ENCODE measurements at places on chromosomes 4 and X.

DNA sequence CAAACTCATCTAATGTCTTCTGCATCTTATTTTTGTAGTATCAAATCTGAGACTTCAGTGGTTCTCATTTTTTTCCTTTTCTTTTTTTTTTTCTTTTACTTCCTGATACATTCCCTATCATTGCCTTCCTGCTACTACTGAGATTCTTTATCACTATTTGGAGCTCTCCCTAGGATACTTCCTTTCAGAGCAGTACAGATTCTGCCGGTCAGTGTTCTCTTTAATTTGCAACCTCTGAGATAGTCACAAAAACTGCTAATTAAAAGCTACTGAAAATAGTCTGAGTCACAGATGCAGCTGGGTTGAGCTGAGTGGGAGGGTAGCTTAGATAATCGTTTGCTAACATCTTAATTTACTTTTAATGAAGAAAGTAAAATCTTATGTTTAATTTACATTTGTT is 1279.7 kb downstream of the ARAP2 start:
- DNase-seq, result no peak

GRCh38 chrX:7252013-7252610 is 104.2 kb upstream of the PUDP start:
- DNase-seq, result no peak

DNA sequence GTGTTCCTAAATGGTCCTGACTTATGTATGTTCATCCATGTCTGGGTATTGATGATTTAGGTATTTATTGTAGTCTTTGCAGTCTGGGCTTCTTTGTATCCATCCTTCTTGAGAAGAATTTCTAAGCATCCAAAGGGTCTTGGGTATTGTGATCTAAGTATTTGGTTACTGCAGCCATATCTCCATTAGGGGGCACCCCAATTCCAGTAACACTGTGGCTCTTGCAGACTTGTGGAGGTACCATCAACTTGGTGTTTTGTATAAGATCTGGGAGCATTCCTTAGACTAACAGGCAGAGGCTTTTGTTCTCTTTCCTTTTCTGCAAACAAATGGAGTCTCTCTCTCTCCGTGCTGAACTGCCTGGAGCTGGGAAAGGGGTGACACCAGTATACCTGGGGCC is 113.7 kb upstream of the NEXMIF start:
- peak; percentile 37 for DNase-seq

DNA sequence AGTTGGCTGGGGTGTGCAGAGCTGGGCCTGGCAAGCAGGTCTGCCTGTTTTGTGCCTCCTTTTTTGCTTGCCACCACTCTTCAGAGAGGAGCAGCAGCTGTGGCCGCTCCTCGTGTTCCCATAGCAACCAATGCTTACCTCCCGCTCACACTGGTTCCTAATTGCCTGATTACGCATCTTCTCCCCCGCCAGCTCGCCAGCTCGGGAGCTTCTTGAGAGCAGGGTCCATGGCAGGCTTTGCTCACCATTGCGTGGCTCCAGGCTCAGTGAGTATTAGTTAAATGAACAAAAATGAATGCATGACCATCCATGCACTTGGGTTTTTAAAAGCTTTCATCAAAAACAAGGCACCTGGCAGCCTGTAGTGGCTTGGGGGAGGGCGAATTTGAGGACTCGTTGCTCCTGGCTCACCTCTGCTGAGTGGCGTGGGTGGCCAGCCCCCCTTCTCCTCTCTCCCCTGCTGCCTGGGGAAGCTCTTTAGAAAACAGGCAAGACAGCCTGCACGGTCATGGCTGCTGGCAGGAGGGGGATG is 14.2 kb upstream of the PJA1 start:
- no peak for DNase-seq

- no peak for DNase-seq
Measured at GRCh38 chr4:110636680-110637407, 14.0 kb upstream of the PITX2 start.

- DNase-seq, result no peak
Measured at GRCh38 chr4:142164767-142165500, 528.6 kb downstream of the IL15 start.

GRCh38 chr4:137283737-137284136 is 248.6 kb downstream of the PCDH18 start:
- DNase-seq, result no peak

GRCh38 chr4:4613641-4614286 is 71.9 kb upstream of the STX18 start:
- no peak for DNase-seq

DNA sequence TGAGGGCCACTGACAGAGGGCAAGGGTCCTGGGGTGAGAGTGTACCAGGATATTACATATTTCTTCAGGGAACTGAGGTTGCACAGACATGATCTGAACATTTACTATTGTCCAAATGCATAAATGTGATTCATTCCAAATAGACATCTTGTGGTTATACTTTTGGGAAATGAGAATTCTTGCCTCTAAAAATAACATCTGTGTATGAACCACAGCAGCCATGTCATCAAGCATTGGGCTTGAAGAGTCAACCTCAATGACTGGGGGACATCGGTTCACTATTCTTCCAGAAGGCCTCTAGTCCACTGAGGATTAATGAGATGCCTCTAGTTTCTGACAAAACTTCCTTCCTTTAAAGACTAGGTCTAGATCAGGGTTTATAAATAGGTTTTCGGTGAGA is 193.1 kb upstream of the GPC4 start:
- DNase-seq, result no peak

DNA sequence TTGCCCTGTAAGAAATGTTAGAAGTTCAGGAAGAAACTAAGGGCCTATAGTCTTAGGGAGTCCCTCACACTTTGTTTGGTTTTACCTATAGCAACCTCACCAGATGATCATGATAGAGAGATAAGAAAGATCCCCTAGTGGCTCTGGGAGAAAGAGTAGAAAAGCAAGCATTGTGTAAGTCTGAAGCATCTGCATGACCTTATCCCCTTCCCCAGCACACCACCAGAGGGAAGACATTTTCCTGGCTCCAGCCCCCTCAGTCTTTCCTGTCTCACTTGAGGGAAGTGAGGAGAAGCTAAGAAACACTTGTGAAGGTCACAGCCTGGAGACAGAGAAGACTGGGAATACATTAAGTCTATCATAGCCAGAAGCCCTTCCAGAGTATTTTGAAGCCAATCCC is 154.0 kb downstream of the EVC2 start:
- DNase-seq, result no peak

DNA sequence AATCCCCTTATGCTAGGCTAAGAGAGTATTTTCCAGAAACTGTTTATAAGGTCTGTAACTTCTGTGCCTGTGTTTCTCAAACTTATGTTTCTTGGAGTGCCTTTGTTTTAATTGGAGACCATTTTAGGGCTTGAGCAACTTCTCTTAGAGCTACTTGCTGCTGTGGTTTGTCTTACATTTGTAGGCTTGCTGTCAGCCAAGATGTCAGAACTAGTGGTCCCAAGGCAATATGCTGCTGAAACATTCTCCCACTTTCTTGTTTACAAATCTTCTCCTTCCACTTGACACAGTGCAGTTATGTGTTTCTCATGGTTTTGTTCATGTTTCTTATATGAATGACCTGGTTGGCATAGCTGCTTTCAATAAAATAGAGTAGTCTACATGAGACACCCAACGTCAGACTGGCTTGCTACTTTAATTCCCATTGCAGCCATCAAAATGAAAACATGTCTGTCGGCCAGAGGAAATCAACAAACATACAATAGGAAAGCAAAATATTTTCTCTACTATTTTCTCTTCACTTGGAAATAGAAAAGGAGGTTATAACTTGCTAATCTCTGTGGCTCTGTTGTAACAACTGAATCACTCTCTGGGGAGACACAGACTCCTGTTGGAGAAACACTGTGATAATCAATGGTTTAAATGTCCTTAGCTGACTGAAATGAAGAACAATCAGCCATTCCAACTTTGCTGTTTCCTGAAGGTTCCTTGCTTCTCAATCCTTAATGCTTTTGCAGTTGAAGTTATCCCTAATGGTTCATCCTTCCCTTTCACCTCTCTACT is 426.4 kb downstream of the PDGFC start:
- no peak for DNase-seq

GRCh38 chrX:63993936-63994335 is 208.9 kb upstream of the ARHGEF9 start:
- DNase-seq, result no peak

All from erythroblast (primary cell).